ENCODE measurements at places on chromosomes 1 and 21.

DNA sequence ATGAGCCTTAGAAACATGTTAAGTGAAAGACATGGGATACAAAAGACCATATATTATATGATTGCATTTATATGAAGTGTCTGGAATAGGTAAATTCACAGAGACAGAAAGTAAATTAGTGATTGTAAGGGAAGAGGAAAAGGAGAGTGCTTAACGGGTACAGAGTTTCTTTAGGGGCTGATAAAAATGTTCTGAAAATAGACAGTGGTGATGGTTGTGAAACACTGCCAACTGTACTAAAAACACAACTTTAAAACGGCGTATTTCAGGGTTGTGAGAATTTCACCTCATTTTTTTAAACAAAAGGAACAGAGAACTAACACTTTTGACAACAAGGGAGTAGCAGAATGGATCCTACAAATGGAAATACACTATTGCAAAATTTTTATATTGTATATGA lies 13.4 kb downstream of the COP1 start:
- no peak for DNase-seq

GRCh38 chr1:181660621-181661020 lies 177.3 kb downstream of the CACNA1E start:
- DNase-seq, result no peak

GRCh38 chr1:19665496-19666465 lies 1.1 kb downstream of the HTR6 start:
- DNase-seq, result no peak

GRCh38 chr1:29628190-29628589 lies 391.9 kb downstream of the PTPRU start:
- no peak for DNase-seq

- DNase-seq, result peak; percentile 36
Observed at GRCh38 chr1:12438349-12438924, 179.6 kb downstream of the DHRS3 start.

GRCh38 chr1:172970186-172970585 lies 80.6 kb downstream of the TNFSF18 start:
- no peak for DNase-seq

GRCh38 chr1:213568929-213569815 lies 418.6 kb upstream of the PROX1 start:
- DNase-seq, result no peak

DNA sequence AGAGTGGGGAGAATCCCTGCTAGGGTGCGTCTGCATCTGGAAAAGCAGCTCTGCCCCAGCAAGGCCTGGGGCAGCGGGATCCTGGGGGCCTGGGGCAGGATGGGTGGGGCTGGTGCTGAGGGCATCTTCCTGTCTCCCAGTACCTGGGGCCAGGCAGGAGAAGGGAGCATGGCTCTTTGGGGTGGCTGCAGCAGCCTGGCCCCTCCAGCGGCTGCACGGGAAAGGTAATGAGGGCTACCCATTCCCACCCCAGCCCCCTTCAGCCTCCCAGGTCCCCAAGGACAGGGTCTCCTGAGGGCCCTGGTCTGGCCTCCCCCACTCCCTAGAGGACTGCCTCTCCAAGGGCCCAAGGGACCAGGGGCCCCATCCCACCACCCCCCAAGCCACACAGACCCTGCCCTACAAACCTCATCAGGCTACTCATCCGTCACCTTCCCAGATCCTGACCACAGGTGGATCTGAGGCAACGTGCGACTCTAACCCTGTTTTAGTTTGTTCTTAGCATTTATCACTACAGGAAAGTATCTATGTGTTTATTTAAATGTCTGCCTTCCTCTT lies 910 bp upstream of the ANKRD65 start:
- DNase-seq, result no peak

GRCh38 chr1:235642943-235643371 lies 6.6 kb downstream of the GNG4 start:
- no peak for DNase-seq

DNA sequence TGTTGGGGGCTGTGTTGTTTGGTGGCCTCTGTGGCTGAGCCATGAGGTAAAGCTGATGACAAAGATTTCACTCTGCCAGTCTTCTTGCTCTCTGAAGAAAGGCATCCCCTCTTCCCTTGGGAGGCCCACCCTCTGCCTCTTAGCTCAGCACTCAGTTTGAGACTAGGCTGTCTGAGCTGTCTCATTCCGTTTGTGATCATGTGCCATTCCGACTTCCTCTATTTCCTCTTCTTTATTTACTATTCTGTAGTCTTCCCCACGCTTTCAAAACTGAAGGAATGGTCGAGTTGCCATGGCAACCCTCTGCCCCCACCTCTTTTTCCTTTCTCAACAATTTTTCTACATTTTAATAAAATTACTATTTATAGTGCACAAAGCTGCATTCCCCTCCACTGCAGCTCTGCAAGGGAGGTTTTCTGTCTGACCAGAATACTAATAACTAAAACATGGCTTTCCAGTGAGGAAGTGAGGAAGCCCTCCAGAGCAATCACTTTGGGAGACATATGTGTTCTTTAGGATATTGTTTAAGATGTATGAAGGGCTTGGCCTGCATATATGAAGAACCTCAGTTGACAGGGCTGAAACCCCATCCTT lies 30.8 kb downstream of the KCNA3 start:
- DNase-seq, result no peak

DNA sequence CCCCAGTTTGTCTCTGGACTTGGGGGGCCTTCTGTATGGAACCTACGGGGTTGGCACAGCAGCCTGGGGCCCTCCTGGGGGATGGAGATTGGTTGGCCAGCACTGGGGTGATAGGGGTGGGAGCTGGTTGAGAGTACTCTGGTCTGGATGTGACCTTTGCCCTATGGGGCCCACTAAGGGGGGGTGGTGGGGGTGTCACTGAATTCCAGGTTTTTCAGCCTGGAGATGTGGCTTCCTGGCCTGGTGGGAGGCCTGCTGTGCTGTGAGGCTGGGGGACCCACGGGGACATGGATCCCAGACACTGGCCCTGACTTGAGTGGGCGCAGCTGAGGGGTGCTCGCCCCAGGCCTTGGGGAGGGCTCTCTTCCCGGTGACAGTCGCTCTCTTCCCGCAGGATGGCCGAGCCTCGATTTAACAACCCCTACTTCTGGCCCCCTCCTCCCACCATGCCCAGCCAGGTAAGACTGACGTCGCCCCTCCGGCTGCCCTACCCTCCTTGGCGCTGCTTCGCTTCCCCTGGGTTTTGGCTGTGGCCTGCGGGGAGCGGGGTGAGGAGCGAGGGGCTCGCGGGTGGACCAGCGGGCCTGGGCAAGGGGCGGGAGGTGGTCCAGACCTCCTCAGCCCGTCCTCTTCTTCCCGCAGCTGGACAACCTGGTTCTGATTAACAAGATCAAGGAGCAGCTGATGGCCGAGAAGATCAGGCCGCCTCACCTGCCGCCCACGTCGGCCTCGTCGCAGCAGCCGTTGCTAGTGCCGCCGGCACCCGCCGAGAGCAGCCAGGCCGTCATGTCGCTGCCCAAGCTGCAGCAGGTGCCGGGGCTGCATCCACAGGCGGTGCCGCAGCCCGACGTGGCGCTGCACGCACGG lies 19.6 kb downstream of the ZNF362 start:
- no peak for DNase-seq

GRCh38 chr1:219174460-219175211 lies 958 bp downstream of the LYPLAL1 start:
- no peak for DNase-seq

- no peak for DNase-seq
Observed at GRCh38 chr1:244063498-244063897, 12.4 kb downstream of the ZBTB18 start.
